Epithelial cell of umbilical artery (primary cell): ENCODE measurements at places on chromosomes 12 and 14. TPM values are rescaled to one million over a fixed set of nuclear protein-coding genes. Genes with fewer than 3 reads are reported as not detected.

Gene DDX23
- 78.0 and 112 TPM in 2 replicates for total RNA-seq

Gene MYL2
- total RNA-seq = not detected in 2 replicates

Gene CLMN
- total RNA-seq = 5.5 and 7.8 TPM in 2 replicates

Gene NOS1
- not detected in 2 replicates for total RNA-seq
